ENCODE measurements at places on chromosomes 12 and 14.

DNA sequence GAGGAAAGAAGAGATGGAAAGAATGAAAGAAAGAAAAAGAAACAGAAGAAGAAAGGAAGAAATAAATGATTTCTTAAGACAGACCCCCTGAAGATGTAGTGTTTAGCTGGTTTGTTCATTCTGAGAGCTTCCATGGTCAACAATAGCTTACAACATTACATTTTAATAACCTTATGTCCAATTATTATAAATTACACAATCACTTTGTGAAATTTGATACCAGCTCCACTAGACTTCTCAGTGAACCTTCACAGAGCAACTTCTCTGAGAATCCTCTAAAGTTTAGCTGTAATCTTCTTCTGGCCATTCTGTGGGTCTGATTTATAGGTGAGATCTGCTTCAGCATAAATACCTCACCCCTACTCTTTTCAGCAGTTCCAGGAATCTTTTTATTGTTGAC, 27.9 kb downstream of the SIX1 start:
- DNase-seq: no peak

GRCh38 chr14:65101631-65102440, 481 bp downstream of the MAX start:
- no peak for DNase-seq

DNA sequence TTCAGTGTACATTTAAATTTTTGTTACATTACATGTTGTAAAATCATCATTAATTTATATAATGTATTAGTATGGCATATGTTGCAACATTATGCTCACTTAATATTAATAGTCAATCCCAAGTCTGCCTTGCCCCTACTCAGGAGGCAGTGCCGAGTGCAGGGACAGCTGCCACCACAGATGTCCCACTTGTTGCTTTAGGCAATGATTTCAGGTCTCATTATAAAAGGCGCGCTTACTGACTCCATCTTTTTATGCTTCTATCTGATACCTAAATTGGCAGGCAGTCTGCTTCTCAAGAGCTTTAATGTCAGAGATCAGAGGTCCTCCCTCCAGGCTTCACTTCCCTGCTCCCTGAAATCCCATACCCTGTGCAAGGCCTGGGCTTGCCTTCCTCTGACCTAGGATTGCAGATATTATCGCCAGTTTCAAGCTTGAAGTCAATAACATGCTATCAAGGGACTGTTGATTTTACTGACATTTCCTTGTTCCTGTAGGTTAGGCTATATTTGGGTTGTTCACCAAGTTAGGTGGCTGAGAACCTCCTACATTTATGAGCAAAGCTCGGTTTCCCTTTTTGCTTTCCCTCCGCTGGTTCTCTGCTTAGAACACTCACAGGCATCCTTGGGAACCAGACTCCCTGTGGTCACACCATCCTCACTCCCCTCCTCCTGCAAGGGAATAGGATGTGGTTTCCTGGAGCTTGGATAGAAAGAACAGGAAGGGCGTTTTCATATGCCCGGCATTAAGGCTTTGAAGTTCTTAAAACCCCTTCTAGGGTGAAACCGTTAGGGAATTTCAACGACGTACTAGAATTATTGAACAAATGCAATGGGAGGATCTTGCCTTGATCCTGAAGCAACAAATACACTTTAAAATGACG, 208.4 kb upstream of the FKBP4 start:
- no peak for DNase-seq

DNA sequence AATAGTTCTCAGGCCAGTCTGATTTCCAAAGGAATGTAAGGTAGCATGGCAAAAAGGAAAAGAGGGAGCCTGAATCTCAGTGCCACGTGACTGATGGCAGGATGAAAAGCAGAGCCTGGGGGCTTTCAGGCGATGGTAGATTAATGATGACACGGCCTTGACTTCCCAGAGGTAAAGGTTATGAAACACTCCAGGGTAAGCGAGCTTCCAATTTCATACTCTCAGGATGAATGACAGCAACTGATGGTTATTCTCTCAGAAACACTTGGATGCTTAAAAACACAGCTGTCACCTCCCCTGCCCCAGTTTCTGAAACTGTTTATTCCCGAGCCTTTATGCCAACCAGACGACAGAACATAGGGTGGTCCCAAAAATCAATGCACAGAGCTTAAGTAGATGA, 28.8 kb downstream of the GDF11 start:
- DNase-seq: no peak

- no peak for DNase-seq
Observed at GRCh38 chr14:99853206-99853605, 60.0 kb downstream of the EML1 start.

GRCh38 chr12:66217342-66217917, 28.4 kb downstream of the IRAK3 start:
- DNase-seq: no peak
